ENCODE measurements at places on chromosomes 7 and 10. TPM values are rescaled to one million over a fixed set of nuclear protein-coding genes. Genes with fewer than 3 reads are reported as not detected.

DNA sequence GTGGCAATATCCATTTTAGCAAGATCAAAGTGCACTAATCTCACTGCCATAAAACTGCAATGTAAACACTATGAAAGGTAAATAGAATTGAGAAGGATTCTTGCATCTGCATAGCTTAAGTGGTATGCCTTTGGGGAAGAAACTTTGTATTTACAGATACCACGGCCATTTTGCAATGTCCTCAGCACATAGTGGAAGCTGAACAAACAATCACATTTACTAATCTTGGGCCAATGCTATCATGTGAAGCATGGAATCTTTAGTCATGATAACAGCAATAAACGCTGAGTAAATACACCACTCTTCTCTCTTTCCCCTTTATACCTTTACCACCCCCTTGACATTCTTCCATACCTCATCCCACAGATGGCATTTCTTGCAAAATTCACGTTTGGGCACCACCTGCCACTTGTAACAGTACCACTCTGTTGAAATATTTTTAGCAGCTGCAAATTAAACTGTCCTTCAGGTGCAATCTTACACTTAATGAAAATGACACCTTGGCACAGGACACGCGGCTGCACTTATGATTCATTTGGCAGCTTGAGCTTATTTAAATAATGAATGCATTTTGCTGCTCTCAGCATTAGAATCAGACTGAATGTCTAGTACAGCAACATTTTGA lies 171.8 kb downstream of the SEMA3A start:
- DNase-seq: no peak

DNA sequence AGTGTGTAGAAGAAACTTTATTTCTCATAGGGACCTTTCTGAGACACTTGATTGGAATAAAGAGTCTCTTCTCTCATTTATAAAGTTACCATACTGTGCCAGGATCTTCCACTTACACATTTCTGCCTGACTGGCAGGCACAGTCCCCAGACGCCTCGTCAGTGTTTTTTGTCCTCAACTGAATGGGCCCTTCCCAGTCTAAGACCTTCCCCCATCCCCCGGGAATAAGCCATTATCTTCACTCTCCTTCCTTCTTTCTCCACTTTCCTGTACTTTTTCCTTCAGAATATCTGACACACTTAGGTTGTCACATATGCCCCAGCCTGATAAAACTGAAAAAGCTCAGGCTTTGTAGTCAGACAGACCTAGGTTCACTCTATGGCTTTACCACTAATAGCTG lies 35.3 kb upstream of the KCNIP2 start:
- no peak for DNase-seq

NEUROG3 gene
- not detected for total RNA-seq

GRCh38 chr7:46173476-46174195 lies 252.6 kb upstream of the IGFBP3 start:
- peak; percentile 71 for DNase-seq

DNA sequence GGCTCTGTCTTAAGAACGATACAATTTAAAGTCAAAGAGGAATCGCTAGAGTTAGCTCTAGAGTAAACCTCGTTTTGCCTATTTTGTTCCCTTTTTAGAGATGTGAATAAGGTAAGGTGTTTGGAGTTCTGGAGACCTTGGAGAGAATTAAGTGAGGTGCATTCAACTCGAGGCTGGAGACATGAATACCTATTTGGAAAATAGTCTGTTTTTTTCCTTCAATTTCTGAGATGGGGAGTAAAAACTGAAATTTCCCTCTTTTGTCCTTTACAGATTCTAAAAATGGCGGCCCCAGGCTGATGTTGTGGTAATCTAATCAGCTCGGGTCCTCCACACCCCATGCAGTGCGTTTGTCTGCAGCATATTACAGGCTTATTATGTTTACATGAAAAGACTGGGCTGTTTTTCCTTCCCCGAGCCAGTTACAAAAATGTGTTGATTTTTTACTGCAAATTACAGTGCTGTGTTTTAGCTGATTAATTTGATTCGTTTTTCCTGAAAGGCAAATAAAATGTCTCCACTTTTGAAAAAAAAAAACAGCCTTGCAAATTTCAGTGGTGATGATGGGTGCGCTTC lies 1.5 kb downstream of the KMT2E start:
- no peak for DNase-seq

DNA sequence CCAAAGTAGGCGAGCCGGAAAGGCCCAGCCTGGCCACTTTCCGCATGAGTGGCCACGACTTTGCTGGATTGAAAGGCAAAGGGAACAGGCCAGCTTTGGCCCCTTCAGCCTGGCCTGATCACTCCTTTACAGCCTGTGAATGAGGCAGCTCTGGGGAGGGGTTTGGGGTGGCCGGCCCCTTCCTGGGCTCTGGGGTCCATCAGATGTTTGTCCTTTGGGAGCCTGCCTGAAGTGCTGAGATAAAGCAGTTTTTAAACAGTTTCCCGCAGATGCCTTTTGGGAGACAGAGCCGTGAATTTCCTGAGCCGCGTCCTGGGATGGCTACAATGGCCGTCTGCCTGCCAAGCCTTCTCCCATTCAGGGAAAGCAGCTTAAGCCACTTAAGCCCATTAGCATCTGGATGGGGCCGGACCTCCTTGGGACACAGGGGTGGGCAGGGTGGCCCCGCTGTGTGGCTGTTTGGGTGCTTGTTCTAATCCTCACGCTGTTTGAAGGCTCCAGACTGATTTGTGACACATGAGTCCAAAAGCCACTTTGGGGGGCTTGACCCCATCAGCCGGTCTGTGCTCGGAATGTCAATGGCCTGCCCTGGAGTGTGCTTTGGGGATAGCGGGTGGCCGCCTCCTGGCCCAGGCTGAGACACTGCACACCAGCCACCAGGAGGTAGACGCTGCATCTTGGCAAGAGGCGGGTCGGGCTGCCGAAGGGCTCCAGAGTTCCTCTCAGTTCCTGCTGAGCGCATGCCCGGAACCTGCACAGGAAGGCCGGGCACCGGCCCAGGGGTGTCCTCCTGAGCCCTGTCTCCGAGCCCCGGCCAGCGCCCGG lies 38.9 kb downstream of the NKX6-2 start:
- DNase-seq: no peak

SFTPA1 gene
- total RNA-seq: not detected

GRCh38 chr7:130141161-130141883 lies 63.9 kb downstream of the TMEM209 start:
- peak; percentile 85 for DNase-seq

COL28A1 gene
- 1.1 TPM for total RNA-seq

DNA sequence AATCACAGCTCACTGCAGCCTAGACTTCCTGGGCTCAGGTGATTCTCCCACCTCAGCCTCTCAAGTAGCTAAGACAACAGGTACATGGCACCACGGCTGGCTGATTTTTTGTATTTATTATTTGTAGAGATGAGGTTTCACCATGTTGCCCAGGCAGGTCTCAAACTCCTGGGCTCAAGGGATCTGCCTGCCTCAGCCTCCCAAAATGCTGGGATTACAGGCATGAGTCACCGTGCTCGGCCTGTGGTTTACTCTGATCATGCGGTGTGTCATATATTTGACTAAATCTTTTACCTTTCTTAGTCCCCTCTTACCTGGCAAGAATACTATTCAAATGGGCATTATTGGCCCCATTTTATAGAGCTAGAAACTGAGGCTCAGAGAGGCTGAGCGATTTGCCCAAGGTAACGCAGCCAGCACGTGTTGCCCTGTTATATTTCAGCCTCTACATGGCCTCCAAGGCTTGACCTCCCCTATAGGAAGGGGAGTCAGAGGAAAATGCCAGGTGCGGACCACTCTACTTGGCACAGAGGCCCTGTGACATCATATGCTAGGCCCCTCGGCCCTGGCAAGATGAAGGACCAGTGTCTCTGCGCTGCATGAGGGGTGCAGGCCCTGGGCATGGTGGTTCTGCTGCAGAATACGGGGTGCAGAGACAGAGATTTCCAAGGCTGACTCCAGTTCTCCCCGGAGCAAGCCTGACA lies 8.2 kb downstream of the ZCCHC24 start:
- DNase-seq: no peak

DNA sequence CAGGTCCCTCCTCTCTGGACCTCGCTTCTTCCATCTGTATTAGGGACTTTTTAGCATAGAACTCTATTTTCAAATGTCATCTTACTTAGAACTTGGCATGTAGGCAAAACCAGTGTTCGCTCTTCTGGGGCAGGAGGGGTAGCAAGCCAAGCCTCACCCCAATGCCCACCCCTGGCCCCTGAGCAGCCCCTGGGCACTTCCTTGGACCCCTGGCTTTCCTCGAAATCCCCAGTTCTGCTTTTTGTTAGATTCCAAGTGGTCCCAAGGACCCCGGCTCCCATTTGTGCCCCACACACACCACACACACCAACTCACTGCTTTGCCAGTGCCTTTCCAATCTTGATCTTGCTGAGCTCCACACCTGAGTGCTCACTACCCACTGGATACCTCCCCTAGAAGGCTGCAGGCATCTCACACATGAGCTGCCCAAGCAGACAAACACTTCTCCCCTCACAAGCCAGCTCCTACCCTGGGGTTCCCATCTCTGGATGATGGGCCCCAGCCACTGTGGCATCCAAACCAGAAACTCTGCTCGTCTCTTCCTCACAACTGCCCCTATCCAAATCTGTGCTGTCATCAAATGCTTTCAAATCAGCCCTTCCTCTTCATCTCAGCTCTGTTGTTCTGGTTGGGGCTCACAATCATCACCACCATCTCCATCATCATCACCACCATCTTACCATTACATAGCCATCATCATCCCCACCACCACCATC lies 167.9 kb upstream of the ZMIZ1 start:
- DNase-seq: peak; percentile 59

DNA sequence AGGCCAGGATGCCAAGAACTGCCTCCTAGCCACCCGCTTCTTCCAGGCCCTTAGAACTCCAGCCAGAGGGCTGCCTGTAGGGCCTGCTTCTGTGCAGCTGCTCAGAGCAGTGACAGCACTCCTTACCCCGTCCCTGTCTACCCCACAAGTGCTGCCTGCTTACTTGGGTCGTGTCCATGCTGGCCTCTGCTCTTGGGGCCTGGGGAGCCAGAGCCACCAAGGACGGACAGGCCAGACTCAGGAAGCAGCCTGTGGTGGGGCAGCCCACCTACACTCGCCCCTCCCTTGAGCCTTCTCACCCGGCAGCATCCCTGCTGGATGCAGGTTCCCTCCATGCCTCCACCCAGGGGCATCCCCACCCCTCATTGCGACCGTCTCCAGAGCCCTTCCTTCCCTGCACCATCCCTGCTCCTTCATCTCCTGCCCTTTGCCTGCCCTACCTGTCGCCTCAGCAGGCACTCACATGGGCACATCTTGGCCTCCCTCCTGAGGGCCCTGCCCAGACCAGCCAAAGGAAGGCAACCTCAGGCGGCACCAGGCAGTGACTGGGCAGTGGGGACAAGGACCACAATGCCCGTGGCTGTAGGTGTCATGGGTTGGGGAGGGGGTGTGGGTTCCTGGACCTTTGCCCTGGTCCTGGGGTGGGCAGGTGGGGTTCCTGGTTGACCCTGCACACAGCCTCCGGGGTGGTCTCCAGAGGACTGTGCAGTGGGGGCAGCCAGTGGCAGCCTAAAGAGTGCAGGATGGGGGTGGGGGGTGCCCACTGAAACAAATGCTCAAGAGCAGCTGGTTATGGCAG lies 78.0 kb upstream of the TNS3 start:
- no peak for DNase-seq

DNA sequence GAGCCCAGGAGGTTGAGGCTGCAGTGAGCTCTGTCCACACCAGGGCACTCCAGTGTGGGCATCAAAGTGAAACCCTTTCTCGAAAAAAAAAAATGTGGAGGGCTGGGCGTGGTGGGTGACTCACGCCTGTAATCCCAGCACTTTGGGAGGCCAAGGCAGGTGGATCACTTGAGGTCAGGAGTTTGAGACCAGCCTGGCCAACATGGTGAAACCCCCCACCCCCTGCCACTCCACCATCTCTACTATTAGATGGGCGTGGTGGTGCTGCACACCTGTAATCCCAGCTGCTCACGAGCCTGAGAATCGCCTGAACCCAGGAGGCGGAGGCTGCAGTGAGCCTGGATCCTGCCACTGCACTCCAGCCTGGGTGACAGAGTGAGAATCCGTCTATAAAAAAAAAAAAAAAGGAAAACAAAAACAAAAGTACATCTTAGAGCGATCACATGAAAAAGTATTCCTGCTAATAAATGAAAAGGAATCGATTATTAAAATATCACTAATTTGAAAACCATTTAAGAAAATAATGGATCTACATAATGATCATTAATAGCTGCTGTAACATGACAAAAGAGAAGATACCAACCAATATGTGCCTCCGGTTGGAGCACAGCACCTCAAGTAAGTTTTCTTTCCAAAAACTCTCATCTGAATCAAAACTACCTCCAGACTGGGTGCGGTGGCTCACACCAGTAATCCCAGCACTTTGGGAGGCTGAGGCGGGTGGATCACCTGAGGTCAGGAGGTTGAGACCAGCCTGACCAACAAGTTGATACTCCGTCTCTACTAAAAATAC lies 4.9 kb downstream of the HNRNPF start:
- DNase-seq: no peak

PPRC1 gene
- 42.0 TPM for total RNA-seq

DNA sequence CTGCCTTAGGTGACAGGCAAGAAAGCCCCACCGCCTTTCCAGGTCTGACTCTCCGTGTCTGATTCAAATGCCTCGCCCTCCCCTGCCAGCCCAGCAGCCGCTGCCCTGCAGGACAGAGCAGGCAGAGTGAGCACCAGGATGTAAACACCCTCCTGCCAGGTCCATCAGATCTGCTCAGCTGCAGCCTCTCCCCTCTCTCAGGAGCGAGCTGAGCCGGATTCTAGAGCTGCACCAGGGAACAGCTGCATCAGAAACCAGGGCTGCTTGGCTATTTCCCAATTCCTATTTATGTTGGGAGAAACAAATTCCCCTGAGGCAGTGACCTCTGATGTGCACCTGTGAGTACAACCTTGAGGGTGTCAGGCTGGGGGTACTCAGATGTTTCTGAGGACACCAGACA lies 121.5 kb upstream of the ZMIZ1 start:
- DNase-seq: no peak

GRCh38 chr10:73774637-73775036 lies 7.2 kb upstream of the CHCHD1 start:
- no peak for DNase-seq

- DNase-seq: no peak
Observed at GRCh38 chr7:33108554-33109004, 625 bp downstream of the RP9 start.

GRCh38 chr10:56370217-56371113 lies 9.4 kb upstream of the ZWINT start:
- no peak for DNase-seq

DNA sequence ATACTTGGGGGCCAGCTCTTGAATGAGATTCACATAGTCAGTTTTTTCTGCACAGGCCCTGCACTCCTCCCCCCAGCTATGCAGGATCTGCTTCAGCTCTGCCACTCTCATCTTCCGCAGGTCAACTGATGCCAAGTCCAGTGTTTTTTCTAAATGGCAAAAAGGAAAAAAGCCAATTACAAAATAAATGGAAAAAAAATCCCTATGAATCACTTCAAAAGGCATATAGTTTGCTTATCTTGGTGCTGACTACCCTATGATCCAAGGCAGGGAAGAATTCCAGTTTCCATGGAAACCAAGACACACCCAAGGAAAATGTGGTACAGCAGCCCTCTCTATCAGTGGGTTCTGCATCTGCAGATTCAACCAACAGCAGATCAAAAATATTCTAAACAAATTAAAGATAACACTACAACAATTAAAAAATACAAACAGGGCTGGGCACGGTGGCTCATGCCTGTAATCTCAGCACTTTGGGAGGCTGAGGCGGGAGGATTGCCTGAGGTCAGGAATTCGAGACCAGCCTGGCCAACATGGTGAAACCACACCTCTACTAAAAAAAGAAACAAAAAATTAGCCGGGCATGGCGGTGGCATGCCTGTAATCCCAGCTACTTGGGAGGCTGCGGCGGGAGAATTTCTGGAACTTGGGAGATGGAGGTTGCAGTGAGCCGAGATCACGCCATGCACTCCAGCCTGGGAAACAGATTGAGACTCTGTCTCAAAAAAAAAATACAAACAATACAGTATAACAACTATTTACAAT lies 17.6 kb downstream of the CDNF start:
- no peak for DNase-seq
